Heart left ventricle (tissue), 16 donors: ENCODE measurements at places on chromosomes 3 and 15. TPM values are rescaled to one million over a fixed set of nuclear protein-coding genes. Genes with fewer than 3 reads are reported as not detected.
A peak's percentile ranks its signal among the peaks of the same experiment; 100 is the strongest.

IL17RD gene
- 6.9 TPM for total RNA-seq

LIPC gene
- total RNA-seq, result 0.79 TPM

BFSP2 gene
- not detected for total RNA-seq

AADACL2 gene
- not detected for total RNA-seq

GRCh38 chr3:61649381-61650170 lies 88.2 kb downstream of the PTPRG start:
- DNase-seq, result no peak

DNA sequence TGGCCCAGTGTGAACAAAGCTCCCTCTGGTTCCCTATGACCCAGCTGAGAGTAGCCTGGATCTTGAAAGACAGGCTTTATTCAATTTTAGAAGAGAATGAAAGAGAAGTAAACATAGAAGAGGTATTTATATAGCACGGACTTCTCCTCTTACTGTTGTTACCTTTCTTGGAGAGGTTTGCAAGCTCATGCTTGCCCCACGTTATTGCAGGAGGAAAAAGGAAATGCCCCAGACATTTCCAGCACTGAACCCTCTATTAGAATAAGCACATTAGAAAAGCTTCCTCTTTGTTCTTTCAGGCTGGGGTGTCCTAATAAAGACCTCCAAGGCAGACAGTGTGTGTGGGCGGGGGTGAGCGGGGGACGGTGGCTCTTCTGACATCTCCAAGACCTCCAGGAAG lies 98.7 kb upstream of the AGBL1 start:
- no peak for DNase-seq

GRCh38 chr15:59312205-59312604 lies 60.5 kb downstream of the MYO1E start:
- no peak for DNase-seq

DNA sequence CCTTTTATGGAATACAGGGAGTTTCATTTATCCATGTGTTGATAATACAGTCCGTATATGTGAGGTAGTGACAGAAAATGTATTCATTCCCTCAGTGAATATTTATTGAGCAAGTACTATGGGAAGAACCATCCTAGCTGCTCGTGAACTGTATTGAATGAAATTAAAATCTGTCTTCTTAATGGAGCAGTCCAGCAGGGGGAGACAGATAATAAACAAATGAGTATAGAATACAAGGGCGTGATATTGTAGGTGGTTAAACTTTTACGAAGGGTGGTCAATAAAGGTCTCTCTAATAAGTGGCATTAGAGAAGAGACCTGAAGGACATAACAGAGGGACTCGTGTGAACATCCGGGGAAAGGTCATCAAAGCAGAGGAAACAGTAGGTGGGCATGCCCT lies 62.7 kb upstream of the OSTN start:
- no peak for DNase-seq

- DNase-seq, result peak; percentile 70
Measured at GRCh38 chr3:128497305-128498126, 4.5 kb upstream of the GATA2 start.

GRCh38 chr15:74621936-74622335 lies 6.3 kb downstream of the CLK3 start:
- no peak for DNase-seq

GRCh38 chr3:184682671-184683070 lies 29.2 kb downstream of the MAGEF1 start:
- DNase-seq, result no peak

- no peak for DNase-seq
Measured at GRCh38 chr3:158260392-158260791, 150.5 kb downstream of the RSRC1 start.

DNA sequence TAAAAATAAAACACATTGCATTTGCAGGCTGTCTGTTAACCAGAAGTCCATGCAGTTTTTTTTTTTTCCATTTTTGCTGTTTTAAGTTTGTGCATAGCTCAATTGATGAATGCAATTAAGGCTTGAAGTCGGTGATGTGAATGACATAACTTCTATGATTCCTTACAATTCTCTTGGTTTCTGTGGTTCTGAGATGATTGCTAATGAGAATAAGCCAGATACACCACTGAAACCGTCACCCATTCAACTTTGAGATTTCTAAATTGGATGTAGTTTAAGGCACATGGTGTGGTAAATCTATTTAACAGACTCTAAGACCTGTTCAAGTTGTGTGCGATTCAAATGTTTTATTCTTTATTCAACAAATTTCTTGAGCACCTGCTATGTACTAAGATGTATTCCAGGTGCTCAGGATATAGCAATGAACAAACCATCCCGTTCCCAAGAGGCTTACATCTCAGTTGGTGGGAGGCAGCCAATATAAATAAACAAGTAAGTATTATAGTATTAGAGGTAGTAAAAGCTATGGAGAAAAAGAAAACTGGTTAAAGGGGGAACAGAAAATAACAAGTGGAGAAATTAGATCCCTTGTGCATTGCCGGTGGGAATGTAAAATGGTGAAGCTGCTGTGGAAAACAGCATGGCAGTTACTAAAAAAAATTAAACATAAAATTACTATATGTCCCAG lies 4.0 kb downstream of the ITPR1 start:
- no peak for DNase-seq

DNA sequence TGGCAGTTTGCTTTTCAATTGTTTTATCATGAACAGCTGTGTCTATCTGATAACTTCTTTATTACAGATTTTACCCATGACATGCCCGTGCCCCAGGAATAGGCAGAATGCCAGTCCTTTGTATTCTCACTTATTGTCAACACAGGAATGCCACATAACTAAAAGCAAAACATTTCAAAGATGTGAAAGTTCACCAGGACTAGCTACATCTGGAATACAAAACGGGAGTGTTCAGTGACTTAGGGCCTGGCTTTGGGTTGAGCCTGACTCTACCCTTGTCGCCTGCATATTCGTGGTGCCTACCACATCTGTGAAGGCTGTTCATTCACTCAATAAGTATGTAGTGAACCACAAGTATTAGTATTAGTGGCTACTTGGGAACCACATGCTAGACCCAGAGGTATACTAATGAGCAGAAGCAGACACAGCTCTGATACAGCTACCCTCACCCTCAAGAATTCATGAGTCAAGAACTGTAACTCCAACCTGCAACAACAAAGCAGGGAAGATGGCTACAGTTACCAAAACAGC lies 2.9 kb downstream of the TNFSF10 start:
- DNase-seq, result no peak

- peak; percentile 12 for DNase-seq
Measured at GRCh38 chr15:70057931-70058641, 39.6 kb downstream of the TLE3 start.

GRCh38 chr15:62843311-62843710 lies 199.2 kb upstream of the TPM1 start:
- DNase-seq, result no peak
